Stimulated activated CD8-positive, alpha-beta memory T cell treated with anti-CD3 and anti-CD28 coated beads, Interleukin-7, amount 100 ng/mL, for 4 hours (primary cell): ENCODE measurements at places on chromosomes 3 and 15.

DNA sequence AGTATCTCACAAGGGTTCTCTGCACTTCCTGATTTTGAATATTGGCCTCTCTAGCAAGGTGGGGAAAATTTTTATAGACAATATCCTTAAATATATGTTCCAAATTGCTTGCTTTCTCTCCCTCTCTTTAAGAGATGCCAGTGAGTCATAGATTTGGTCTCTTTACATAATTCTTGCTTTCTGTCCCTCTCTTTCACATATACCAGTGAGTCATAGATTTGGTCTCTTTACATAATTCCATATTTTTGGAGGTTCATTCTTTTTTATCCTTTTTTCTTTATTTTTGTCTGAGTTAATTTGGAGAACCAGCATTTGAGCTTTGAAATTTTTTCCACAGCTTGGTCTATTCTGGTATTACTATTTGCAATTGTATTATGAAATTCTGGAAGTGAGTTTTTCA lies 77.7 kb upstream of the NUDT16 start:
- no peak for DNase-seq

- no peak for DNase-seq
These were observed 27.6 kb upstream of the SRP14 start for GRCh38 chr15:40066589-40066988.

- DNase-seq, result no peak
These were observed 714.9 kb downstream of the OTOL1 start for GRCh38 chr3:162211470-162211869.

- no peak for DNase-seq
These were observed 11.3 kb upstream of the ANKRD63 start for GRCh38 chr15:40293905-40294895.

- DNase-seq, result no peak
These were observed 5.8 kb downstream of the GUCA1C start for GRCh38 chr3:108947855-108948254.

GRCh38 chr15:59522988-59523461 lies 85.0 kb downstream of the FAM81A start:
- DNase-seq, result peak; percentile 51

- DNase-seq, result no peak
These were observed 176.8 kb upstream of the EPHA3 start for GRCh38 chr3:88930611-88931010.

- DNase-seq, result no peak
These were observed 144.6 kb upstream of the MEF2A start for GRCh38 chr15:99421172-99421656.

DNA sequence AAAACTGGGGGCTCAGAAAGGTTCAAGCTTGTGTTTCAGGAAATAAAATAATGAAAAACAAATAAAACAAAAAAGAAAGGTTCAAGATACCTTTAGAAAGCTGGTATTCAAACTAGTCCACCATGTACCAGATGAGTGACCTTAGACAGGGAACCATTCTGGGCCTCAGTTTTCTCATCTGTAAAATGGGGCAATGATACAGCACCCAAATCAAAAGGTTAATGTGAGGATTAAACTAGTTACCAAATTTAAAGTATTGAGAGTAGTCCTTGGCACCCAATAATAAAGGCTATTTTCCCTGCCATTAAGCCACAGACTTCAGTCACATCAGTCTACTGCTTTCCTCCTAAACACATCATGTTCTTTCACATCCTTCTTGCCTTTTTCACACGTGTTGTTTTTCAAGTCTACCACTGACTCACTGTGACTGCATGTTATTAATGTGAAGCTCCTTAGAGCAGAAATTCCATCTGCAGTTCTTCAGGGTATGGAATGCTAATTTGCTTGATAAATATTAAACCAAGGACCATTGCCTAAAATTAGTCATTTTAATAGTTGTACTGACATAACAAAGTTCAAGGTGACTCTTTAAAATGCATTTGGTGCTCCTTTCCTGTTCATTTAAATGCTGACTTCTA lies 19.9 kb downstream of the TAMM41 start:
- DNase-seq, result no peak
